ENCODE measurements at places on chromosomes 5 and 9.

- no peak for DNase-seq
Observed at GRCh38 chr5:66669086-66669861, 73.1 kb downstream of the MAST4 start.

DNA sequence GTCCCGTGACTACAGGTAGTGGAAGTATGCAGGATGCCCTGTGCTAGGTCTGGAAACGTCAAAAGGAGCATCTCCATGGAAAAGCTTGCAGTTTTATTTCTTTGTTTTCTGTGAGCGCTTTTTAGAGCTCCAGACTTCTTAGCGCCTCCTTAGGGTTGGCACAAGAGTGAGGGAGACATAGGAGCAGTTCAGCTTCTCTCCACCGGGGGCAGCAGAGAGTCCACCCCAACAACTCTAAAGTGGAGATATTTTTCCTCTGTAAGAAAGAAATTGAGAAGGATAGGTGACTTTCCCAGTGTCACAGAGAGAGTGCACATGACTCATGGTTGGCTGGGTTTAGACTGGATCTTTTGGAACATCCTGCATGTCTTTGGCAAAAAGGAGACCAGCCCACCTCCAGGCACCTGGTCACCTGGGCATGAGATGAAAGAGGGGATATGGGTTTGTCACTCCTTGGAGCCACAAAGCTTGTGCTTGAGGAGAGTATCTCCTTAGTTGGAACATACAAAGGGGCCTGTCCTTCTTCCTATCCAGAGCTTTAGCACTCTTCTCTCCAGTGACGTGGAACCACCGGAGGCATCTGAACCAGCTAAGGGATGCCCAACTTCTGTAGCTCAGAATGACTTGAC lies 637.7 kb downstream of the SEMA5A start:
- no peak for DNase-seq

DNA sequence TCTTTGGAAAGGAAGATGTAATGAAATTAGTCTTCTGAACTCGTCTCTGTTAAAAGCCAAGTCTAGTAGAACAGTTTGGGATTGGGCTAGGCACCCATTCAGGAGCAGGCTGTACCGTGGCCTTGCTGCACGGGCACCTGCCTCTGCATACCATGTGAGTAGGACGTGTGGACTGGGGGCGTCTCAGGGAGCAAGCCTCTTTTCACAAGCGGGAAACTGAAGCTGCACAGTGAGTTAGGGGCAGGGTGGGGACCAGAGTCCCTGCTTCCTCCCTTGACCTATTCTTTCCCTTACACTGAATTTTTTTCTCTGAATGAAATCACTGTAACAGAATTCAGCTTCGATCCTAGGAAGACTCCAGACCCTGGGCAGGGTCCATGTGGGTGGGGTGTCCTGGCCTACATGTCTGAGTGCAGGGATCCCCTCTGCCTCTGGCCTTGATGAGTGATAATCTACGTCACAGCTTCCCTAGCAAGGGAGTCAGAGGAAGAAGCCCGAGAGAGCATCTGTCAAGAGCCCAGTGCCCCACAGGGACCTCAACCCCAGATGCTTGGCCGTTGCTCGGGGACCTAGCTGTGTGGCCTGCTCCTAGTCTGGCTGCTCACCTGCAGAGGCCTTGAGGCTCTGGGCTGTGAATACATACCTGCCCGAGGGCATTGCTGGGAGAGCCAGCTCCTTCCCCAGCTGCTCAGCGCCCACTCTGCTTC lies 15.1 kb downstream of the PHF2 start:
- no peak for DNase-seq

- DNase-seq, result no peak
Observed at GRCh38 chr5:159519365-159519764, 189.1 kb upstream of the IL12B start.

- peak; percentile 77 for DNase-seq
Observed at GRCh38 chr5:122078116-122079110, at the start of gene LOX. TSS of gene LOX (minus strand) at chr5:122078259. CDS start at chr5:122077985, 274 bp downstream.

- DNase-seq, result no peak
Observed at GRCh38 chr5:135743181-135743580, 91.3 kb upstream of the SLC25A48 start.

DNA sequence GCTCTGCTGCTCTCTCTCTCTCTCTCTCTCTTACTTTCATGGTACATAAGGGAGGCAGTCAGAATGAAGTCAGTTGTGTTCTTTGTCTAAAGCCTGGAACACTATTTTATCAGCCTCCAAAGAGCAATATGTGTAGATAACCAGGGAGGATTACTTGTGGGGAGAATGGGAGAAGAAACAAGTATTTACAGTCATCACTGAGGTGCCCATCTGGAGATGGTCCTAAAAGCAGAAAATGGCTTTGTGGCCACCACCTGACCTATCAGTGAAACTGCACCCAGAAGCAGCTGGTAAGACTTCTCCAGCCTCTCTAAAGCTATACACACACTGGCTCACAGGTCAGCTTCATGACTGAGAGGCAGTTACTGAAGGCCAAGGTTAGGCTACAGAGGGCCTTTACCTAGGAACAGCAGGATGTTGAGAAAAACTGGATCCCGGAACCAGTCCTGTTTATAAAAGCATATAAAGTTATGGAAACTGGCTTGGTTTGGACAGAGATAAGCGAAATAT lies 75.1 kb downstream of the MRPS27 start:
- no peak for DNase-seq

DNA sequence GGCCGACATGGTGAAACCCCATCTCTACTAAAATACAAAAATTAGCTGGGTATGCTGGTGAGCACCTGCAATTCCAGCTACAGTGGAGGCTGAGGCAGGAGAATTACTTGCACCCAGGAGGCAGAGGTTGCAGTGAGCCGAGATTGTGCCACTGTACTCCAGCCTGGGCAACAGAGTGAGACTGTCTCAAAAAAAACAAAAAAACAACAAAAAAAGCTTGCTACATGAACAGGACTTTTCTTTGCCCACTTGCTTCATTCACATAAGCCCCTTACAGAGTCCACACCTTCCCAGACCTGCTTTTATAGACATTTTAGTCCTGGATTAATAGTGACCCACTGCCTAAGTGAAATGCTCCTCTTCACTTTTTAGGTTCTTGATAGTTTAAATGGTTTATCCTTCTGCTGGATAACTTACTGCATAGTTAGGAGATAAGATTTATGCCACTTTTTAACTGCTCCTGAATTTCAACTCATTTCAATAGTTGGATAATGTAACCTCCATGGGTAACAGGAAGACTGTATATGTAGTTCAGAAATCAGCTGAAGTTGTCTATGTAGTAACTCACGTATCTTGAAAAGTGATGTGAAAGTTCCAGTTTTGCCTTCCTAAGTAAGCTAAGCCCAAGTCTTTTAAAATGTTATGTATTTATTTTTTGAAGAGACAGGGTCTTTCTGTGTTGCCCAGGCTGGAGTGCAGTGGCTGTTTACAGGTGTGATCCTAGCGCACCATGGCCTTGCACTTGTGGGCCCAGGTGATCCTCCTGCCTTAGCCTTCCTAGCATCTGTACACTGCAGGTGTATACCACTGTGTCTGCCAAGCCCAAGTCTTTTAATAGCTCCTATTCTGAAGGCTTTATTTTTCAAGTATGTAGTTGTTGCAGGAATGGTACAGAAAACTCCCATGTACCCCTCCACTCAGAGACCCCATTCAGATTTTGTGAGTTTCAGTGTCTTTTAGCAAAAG lies 19.7 kb downstream of the SUB1 start:
- no peak for DNase-seq

- DNase-seq, result no peak
Observed at GRCh38 chr9:110266795-110267194, 10.5 kb upstream of the TXN start.

GRCh38 chr5:111756581-111757354 lies at the start of gene NREP:
TSS of gene NREP (minus strand) at chr5:111757194. CDS start at chr5:111755772, 1,422 bp downstream.
- no peak for DNase-seq

GRCh38 chr5:72171667-72172066 lies 64.4 kb downstream of the MAP1B start:
- no peak for DNase-seq

GRCh38 chr5:32805971-32806638 lies 95.0 kb downstream of the NPR3 start:
- DNase-seq, result no peak

All from GDM1 (cell line).